SJSA1 (cell line): ENCODE measurements at places on chromosomes 1 and 21. TPM values are rescaled to one million over a fixed set of nuclear protein-coding genes. Genes with fewer than 3 reads are reported as not detected.

GRCh38 chr1:70071601-70072000 is 133.8 kb downstream of the LRRC40 start:
- no peak for DNase-seq

Gene XPR1
- total RNA-seq, result 8.6 and 19.6 TPM in 2 replicates

GRCh38 chr1:185864889-185865517 is 130.8 kb downstream of the HMCN1 start:
- peak; percentile 54 for DNase-seq

DNA sequence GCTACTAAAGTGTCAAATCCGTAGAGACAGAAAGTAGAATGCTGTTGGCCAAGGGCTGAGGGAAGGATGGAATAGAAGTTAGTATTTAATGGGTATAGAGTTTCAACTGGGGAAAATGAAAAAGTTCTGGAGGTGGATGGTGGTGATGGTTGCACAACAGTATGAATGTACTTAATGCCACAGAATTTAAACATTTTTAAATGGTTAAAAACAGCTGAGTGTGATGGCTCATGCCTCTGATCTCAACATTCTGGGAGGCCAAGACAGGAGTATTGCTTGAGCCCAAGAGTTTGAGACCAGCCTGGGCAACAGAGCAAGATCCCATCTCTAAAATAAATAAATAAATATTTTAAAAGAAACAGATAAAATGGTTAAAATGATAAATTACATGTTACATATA is 44.5 kb downstream of the PIK3R3 start:
- DNase-seq, result no peak

- no peak for DNase-seq
These were observed 3.7 kb downstream of the CCDC24 start for GRCh38 chr1:43994794-43995790.

DNA sequence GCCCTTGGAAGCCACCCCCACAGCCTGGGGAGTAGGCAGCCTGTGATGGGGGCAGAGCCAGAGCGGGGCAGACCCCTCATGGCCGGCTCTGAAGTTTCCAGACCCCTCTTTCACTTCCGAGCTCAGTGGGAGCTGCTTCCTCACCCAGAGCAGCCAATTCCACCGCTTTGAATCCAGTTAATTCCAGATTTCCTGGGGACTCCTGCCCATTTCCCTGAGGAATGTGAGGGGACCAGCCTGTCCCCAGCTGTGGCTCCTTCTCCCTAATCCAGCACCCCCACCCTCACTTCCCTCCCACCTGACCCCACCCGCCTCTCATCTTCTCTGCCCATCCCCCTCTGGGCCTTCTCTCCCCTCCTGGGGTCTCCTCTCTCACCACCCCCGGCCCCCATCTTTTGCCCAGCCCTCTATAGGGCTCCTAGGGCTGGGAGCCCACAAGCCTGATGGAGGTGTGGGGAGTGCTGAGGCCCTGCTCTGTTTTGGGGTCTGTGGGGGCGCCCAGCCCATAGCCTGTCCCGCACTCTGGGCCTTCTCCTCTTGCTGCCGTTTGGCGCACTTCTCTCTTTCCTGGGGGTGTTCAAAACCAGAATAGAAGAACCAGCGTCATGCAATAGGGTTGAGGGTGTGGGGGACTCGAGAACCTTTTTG is 26.2 kb upstream of the TNFRSF1B start:
- DNase-seq, result no peak
